ENCODE measurements at places on chromosomes 1 and 21.

GRCh38 chr1:83763361-83764095, 235.4 kb downstream of the TTLL7 start:
- DNase-seq: no peak

GRCh38 chr1:6275826-6276782, 15.2 kb upstream of the GPR153 start:
- no peak for DNase-seq

DNA sequence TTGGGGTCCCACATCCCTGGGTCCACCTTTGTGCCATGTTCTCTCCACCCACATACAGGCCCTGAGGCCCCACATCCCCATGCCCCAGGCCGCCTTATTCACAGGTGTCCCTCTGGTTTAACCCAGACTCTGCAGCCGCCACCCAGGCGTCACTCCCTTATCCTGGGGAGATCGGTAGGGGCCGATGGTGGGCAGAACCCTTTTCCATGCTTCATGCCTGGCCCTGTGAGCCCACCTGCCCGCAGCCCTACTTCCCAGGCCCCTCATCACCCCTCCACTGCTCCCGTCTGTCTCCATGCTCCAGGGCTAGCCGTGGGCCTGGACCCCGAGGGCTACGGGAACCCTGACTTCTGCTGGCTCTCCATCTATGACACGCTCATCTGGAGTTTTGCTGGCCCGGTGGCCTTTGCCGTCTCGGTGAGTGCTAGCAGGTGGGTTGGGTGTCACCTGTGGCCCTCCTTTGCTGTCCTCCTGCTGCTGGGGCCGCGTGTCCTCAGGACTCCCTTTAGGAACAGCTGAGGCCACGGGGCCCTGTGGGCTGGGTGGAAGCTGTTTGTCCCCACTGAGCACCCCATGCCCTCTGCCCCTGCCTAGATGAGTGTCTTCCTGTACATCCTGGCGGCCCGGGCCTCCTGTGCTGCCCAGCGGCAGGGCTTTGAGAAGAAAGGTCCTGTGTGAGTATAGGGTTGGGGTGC, 12.2 kb downstream of the PSRC1 start:
- DNase-seq: no peak

- DNase-seq: no peak
Observed at GRCh38 chr1:29631836-29632805, 395.8 kb downstream of the PTPRU start.

GRCh38 chr1:153217212-153217611, at the start of gene PRR9:
TSS of gene PRR9 (plus strand) at chr1:153217584. CDS start at chr1:153218145, 561 bp downstream.
- DNase-seq: no peak

Data from T-helper 17 cell (primary cell).